Progenitor cell of endocrine pancreas (in vitro differentiated cells): ENCODE measurements at places on chromosomes 11 and 22.
A peak's percentile ranks its signal among the peaks of the same experiment; 100 is the strongest.

GRCh38 chr11:95698676-95699557 is 90.7 kb downstream of the FAM76B start:
- DNase-seq: no peak

- peak; percentile 86 for DNase-seq
These were observed 19.3 kb downstream of the CREB3L1 start for GRCh38 chr11:46296528-46297448.

DNA sequence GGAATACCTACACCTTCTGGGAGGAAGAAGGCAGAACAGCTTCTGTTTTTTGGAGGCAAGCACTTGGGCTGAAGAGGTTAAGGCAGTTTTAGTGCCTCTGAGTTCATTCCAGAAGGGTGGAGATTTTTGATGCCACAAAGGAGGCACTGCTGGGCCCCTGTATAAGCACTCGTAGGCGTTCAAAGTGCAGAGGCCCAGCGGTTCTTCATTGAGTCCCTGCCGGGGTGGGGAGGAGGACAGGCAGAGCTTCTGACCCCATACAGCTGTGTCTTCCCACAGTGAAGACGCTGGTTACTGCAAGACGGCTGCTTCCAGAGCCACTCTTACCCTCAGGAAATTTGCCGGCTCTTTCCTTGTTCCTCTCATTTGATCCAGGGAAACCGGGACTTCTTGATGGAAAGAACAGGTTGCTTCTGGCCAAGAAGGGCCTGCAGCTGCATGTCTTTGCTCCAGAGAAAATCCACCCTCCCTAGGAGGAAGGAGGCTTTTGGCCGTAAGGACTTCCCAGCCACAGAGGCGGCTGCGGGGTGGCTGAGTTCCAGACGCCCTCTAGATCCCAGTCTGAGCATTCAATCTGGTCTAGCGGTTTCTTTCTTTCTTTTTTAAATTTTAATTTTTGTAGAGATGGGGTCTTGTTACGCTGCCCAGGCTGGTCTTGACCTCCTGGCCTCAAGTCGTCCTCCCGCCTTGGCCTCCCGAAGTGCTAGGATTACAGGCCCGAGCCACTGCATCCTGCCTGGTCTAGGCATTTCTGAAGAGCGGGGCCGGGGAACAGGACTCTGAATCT is 9.4 kb downstream of the ADAMTS15 start:
- no peak for DNase-seq

DNA sequence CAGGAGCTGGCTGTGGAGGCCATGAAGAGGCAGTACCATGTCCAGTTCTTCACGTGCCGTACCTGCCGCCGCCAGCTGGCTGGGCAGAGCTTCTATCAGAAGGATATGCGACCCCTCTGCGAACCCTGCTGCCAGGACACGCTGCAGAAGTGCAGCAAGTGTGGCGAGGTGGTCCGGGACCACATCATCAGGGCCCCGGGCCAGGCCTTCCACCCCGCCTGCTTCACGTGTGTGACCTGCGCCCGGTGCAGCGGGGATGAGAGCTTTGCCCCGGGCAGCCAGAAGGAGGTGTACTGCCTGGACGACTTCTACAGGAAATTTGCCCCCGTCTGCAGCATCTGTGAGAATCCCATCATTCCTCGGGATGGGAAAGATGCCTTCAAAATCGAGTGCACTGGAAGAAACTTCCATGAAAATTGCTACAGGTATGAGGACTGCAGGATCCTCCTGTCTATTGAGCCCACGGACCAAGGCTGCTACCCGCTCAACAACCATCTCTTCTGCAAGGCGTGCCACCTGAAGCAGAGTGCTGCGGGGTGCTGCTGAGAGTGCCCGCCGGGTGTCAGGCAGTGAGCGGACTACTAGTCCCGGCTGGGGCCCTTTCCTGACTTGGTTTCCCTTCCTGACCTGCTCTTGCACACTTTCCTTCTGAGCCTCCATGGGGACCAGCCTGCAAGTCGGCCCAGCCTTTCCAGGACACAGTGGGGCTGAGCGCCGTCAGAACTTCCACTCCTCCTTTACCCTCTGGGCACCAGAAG is 22.0 kb upstream of the PHF21A start:
- no peak for DNase-seq

DNA sequence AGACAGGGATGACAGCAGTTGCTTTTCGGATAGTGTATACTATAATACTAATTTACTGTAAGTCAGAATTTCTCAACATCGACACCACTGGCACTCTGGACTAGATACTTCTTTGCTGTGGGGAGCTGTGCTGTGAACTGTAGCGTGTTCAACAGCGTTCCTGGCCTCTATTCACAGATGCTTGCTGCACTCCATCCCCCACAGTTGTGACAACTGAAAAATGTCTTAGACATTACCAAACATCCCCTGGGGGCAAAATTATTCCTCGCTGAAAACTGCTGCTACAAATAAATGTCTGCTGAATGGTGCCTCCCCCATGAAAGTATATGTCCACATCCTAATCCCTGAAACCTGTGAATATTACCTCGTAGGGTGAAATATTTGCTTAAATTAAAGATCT is 7.5 kb upstream of the SLC15A3 start:
- DNase-seq: no peak

DNA sequence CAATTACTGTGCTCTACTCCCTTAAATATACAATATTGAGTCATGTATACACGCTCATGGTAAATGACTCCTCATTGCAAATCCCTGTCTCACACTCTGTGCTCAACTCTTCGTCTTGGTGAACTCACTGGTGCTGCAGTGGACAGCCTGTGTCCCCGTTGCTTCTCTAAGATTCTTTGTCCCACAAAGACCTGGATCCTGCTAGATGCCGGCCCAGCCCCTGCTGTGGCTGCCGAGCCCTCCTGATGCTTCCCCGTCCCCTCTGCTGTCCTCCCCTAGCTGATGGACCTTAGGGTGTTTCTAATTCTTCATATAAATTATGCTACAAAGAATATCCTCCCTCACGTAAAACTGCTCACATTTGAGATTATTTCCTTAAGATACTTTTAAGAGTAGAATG is 5.5 kb downstream of the APOL2 start:
- DNase-seq: no peak

- no peak for DNase-seq
These were observed 81.1 kb downstream of the BMAL1 start for GRCh38 chr11:13358596-13359270.

DNA sequence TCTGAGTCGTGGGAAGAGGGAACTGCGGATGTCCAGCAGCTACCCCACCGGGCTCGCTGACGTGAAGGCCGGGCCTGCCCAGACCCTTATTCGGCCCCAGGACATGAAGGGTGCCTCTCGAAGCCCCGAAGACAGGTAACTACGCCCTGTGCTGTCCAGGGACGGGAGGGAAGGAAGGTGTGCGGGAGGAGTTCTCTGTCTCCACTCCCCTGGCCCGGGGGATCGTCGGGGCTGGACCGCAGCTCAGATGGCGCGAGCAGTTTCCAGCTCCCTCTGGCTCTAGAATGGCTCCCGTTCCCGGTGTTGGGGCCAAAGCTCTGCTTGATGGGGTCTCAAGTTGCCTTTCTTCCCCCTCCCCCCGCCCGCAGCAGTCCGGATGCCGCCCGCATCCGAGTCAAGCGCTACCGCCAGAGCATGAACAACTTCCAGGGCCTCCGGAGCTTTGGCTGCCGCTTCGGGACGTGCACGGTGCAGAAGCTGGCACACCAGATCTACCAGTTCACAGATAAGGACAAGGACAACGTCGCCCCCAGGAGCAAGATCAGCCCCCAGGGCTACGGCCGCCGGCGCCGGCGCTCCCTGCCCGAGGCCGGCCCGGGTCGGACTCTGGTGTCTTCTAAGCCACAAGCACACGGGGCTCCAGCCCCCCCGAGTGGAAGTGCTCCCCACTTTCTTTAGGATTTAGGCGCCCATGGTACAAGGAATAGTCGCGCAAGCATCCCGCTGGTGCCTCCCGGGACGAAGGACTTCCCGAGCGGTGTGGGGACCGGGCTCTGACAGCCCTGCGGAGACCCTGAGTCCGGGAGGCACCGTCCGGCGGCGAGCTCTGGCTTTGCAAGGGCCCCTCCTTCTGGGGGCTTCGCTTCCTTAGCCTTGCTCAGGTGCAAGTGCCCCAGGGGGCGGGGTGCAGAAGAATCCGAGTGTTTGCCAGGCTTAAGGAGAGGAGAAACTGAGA is 1.4 kb downstream of the ADM start:
- DNase-seq: no peak

DNA sequence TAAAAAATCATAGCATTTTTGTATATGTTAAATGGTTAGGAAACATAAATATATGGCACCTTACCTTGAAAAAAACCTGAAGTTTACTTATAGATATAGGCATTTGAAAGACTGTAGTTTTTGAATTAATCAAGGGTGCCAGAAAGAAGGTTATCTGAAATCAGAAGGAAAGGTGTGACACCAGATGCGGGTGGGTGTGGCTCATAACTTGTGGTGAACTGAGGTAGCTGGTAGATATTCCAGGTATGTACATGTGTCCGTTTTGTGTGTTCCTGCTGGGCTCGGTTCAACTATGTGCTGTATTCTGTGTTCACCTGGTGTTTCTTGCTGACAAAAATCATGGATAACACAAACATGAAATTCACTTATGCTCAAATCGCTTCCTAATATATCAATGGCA is 35.6 kb downstream of the STK33 start:
- DNase-seq: no peak

GRCh38 chr22:45435544-45436139 is 22.1 kb downstream of the RIBC2 start:
- DNase-seq: peak; percentile 79

GRCh38 chr11:78420796-78421209 is 3.2 kb upstream of the GAB2 start:
- DNase-seq: no peak

DNA sequence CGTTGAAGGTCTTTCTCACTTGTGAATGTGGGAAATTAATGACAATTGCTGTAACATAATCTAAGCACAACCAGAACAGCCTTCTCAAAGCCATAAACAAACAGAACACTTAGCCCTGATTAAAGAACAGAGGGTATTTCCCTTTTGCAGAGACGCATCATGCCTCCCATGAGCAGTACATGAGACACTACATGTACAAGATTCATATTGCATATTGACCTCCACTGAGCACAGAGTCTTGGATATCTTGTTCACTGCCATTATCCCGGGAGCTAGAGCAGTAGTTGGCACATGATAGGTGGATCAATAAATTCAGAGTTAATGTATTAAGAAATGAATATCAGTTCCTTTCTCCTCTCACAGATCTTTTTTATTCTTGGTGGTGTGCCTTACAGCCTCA is 1194.3 kb upstream of the TENM4 start:
- no peak for DNase-seq

DNA sequence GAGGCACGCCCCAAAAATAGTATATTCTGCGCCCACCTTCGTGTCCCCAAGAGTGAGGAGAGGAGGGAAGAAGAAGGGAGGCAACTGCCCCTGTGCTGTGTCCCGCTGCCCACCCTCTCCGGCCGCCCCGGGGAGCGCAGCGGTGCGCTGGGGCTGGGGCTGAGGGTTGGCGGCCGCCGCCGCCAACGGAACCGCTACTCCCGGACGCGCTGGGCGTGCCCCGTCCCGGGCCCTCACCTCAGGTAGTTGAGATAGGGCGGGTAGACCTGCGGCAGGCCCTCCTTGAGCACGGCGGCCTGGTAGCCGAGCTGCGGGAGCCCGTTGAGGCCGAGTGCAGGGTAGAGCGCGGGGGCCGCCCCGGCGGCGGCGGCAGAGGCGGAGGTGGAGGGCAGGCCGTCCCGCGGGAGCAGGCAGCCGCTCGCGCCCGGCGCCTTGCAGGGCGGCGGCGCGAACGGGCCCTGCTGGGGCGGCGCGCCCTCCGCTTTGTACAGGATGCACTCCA is 2.4 kb downstream of the PGR start:
- peak; percentile 16 for DNase-seq

DNA sequence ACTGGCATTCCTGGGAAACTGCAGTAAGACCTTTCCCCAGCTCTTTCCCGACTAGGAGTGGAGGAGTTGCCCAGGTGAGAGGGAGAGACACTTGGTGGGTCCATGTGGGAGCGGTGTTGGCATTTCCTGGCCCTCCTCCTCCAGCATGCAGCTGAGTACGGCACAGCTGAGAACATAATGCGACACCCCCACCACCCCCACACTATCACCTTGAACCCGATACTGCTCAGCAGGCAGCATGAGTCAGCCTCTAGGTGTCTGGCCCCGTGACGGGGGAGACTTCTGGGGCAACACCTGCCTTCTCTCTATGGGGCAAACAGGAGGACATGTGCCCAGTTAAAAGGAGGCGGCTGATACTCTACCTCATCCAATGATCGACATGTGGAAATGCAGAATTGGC is 64.4 kb downstream of the PKNOX2 start:
- no peak for DNase-seq

DNA sequence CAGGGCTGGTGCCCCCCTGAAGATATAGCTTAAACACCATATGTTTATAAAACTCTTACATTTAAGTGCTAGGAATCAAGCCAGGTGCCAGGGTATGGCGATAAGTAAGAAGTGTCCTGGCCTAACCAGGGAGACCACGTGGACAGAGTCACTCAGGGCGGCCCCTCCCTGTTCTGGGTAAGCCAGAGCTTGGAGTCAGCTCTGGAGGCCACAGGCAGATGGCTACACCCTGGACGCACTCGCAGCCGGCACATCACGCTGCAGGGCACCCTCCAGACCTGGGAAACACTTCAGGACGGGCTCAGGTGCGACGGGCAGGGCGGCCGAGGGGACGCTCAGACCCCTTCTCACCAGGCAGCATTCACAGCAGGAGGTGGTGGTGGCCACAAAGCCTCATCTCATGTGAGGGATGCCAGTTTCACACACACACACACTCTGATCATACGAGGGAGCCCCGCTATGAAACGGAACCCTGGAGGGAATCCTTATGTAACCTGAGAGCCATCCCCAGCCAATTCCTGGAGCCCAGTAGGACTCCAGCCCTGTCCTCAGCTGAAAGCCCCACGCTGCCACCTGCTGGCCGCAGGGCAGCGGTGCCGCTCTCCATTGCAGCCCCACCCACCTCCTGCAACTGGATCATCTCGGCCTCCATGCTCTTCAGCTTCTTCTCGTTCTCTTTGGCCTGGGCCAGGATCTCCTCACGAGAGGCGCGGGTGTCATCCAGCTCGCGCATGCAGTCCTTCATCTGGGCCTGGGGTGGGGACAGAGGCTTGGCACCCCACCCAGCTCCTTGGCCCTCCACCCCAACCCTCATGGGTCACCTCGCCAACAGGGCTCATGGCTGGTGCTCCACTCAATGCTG is 33.4 kb downstream of the APOL1 start:
- DNase-seq: peak; percentile 67

DNA sequence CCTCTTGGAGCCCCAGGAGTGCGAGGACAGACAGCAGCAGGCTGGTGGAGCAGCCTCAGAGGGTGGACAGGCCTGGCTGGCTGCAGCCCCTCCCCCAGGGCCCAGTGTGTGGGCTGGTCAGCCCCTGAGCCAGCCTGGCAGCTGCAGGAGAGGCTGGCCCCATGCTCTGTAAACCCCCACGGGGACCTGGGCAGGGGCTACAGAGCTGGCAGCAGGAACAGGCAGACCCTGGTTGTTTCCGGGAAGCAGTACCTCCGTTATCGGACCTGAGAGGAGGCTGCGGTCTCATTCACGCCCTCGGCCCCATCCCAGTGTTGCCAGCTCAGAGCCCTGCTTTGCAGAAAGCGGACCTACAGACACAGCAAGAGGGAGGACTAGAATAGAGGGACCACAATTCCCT is 38.5 kb upstream of the COMT start:
- no peak for DNase-seq
